WTC11 (cell line): ENCODE measurements at places on chromosomes 13 and 19.

DNA sequence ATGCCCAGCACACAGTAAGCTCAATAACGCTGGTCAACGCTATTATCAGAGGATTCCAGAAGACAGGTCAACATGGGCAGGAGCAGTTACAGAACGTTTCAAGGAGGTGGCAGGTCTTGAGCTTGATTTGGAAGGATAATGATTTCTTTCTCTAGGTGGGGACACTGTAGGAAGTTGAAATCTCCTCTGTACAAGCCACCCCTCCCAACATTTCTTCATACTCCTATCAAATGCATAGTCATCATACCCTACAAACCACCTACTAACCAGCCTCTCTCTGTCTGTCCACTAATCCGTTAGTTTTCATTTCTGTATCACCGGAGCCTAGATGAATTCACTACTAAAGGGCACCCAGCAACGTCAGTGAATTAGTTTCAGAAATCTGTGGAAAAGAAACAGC, 1.3 kb downstream of the ATP7B start:
- no peak for DNase-seq

GRCh38 chr13:66805657-66806056, 424.5 kb downstream of the PCDH9 start:
- DNase-seq = no peak

DNA sequence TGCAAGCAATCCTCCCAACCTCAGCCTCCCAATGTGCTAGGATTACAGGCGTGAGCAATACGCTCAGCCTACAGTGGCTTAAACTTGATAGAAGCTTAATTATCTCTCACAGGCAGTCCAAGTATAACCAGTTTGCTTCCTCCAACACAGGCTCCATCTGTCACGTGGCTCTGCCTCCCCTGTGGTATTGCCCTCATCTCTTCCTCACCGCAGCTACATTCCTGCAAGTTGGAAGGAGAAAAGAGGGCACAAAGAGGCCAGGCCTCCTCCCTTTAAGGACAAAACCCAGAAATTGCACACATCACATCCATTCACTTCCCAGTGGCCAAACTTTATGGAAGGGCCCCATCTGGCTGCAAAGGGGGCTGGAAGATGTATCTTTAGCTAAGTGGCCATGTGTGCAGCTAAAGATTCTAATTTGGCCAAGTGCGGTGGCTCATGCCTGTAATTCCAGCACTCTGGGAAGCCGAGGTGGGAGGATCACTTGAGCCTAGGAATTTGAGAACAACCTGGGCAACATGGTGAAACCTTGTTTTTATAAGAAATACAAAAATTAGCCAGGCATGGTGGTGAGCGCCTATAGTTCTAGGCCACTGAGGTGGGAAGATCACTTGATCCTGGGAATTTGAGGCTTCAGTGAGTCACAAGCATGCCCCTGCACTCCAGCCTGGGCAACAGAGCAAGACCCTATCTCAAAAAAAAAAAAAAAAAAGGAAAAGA, 3.1 kb upstream of the SDHAF1 start:
- no peak for DNase-seq

DNA sequence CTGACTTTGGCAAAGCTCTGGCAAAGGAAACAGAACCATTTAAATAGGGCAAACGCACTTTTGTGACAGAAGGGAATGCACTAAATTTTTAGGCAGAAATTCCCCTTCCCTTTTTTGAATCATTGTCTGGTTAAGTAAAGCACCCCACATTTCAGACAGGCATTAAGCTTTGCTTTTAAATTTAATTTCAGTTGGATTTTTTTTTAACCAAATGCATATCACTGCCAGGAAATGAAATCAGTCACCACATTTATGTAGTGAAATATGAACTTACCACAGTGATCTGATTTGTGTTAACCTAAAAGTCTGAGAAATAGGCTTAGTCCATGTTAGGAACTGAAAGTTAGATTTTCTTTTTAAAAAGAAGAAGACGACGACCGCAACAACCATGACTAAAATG, 10.8 kb downstream of the GPR183 start:
- no peak for DNase-seq

DNA sequence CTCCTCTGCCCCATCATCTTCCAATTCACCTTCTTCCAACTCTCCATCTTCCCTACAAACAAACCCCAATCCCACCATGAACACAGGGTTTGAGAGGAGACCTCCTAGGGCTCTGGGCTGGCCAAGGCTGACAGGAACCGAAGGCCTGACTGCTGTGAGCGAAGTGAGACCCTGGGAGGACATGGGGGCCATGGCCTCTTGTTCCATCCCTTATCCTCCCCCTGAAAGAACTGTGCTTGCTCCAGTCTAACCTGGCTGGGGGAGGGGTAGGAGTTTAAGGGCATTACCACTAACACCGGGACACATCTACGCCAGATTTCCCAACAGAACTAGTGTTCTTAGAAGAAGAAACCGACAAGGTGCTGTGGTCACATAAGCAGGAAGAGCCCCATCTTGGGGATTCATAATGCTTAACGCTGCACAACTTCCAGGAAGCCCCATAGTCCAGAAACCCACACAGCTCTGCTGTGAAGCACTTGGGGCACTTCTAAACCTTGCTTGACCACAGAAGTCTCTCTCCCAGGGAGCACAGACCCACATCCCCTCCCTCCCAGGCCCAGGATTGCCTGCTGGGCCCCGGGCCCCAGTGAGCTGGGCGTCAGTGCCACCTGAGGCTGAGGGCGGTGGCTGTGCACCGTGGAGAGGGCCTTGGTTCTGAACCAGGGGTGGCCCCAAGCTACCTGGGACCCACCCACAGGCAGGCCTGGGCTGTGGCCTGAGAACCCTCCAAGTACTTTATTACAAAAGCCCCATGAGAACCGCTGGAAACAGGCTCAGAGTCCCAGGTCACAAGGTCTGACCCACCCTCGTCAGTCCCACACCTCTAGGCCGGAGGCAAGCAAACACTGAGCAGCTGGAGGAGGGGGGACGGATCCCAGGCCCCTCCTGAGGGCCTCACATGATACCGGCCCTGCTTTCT, 18.8 kb downstream of the ZC3H4 start:
- no peak for DNase-seq

- peak; percentile 70 for DNase-seq
Observed at GRCh38 chr19:496112-496665, at the start of gene MADCAM1. Gene MADCAM1, plus strand, starts transcription at chr19:496486. Its CDS starts 14 bp downstream, at chr19:496500.

GRCh38 chr13:106098778-106099177, 436.7 kb downstream of the EFNB2 start:
- no peak for DNase-seq

DNA sequence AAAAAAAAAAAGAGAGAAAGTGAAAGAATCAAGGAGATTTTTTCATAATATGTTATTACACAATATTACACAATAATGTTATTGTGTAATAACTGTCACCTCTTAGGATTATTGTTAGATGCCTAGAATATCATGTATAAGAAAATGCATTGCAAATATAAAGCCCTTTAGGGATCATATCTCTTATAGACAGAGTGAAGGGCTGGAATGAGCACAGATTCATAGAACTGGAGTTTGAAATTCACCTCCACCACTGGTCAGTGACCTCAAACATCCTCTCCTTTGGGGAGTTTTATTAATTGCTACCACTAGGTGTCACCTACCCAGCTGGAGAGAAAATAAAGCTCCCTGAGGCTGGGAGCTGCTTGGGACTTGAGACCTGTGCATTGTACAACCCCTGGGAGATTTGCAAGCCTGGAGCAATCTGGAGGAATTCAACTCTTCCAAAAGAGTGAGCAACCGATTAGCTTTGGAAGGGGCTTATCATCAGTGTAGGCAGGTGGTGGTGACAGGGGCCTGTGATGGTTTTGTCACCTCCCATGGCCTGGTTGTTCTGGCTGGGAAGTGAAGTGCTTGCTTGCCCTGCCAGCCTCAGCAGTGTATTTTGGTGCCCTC, 30.3 kb upstream of the FRY start:
- DNase-seq = peak; percentile 19

DNA sequence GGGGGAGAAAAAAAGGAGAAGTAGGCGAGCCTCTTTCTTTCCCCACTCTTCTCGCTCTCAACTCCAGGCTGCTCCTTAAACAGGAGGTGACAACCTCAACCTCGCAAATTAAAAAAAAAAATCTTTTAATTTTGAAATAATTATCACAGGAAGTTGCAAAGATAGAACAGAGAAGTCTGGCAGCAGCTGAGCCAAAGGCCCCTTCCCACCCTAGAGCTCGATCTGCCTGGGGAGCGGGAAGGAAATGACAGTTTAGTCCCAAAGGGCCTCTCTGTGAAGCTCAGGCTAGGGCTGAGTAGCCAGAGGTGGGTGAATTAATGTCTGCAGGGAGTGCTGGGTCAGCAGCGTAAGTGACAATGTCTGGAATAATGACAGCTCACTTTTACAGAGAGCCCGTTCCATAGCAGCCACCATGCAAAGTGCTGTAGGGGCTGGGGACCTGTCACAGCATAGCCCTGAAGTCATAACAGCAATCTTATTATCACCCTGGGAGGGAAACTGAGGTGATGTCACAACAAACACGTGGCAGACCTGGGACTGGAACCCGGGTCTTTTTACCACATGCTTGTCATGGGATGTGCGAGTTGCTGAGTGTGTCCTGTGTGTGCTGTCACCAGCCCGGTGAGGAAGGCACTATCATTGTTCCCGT, 8.8 kb upstream of the CD22 start:
- DNase-seq = no peak

DNA sequence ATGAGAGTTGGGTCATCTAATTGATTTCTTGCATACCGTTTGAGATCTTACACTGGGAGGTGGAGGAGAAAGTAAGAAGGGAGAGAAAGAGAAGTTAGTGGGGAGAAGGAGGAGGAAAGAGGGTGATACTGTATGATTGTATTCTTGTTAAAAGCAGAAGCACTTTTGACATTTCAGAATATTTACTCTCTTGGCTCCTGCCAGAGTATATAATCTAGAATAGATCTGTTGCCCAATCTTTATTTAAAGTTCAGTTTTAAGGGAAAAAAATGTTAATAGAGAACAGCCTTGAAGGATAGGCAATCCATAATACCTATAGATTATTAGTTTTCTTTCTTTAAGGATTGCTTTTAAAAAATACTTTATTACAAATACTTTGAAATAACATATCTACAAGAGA, 41.5 kb downstream of the PDS5B start:
- DNase-seq = no peak

GRCh38 chr19:55369653-55370304, 484 bp downstream of the IL11 start:
- peak; percentile 82 for DNase-seq

- no peak for DNase-seq
Observed at GRCh38 chr13:45040622-45041021, 51.3 kb downstream of the GPALPP1 start.

DNA sequence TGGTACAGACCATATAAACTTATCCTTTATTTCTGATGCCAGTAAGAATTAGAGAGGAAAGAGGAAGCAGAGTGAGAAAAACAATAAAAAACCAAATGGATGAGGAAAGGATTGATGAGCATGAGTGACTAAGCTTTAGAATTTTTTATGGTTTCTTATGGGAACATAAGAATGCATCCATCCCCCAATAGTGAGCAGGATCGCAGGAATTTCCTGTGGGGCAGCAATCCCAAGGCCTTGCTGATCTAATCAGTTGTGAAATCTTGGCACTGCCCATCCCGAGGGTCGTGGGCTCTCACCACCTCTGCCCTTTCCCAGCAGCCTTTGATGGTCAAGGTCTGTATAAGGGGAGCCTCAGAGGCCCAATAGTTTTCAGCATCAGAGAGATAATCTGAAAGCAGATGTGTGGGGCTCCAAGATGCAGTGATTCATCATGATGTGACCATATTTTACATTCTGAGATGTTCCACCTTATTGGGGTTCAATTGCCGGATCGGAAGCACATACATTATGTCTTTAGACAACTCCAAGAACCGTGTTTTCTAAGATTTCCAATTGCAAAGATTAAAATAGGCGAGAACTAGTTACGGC, 222.1 kb downstream of the DNAJC15 start:
- DNase-seq = no peak

DNA sequence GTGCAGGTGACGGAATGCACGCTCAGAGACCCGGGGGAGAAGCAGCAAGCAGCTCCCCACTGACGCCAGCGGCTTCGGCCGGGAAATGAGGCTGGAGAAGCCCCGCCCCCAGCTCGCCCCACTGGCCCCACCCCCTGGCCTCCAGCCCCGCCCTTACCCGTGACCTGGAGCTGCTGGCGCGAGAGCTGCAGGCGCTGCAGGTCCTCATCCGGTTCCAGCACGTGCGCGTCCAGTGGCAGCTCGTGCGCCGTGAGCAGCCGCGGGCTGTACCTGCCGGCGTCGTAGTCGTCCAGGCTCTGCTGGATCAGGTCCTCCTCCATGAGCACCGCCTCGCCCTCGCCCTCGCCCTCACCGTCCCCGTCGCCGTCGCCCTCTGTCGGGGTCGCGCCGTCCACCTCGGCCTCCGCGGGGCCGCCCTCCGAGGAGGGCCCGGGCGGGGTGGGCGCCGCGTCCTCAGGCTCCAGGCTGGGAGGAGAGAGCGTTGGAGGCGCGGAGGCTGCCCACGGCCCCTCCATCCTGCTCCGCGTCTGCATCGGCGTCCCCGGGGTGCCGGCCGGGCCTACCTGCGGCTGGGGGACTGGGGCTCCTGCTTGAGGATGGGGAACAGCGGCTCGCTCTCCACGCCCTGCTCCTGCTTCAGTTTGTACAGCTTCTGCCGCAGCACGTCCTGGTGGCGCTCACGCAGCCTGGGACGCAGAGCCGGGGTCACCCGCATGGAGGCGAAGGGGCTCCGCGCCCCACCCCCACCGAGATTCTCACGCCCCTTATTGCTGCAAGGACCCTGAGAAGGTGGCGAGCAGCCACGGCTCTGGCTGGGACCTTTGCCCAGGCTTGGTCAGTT, 6.4 kb upstream of the TBXA2R start:
- peak; percentile 79 for DNase-seq

- no peak for DNase-seq
Observed at GRCh38 chr13:110105136-110105535, 201.8 kb downstream of the COL4A1 start.

GRCh38 chr19:46634045-46634655, 1.9 kb downstream of the GNG8 start:
- peak; percentile 98 for DNase-seq

GRCh38 chr13:107205318-107206104, 637.6 kb upstream of the ARGLU1 start:
- DNase-seq = peak; percentile 80

- no peak for DNase-seq
Observed at GRCh38 chr13:23622985-23623384, 52.8 kb downstream of the TNFRSF19 start.

- no peak for DNase-seq
Observed at GRCh38 chr19:50281491-50281890, 47.7 kb downstream of the KCNC3 start.
